Tibial nerve (tissue), 4 donors: ENCODE measurements at places on chromosomes 6 and 20.

GRCh38 chr20:58889798-58890517 lies 37.4 kb downstream of the GNAS start:
- no peak for DNase-seq

DNA sequence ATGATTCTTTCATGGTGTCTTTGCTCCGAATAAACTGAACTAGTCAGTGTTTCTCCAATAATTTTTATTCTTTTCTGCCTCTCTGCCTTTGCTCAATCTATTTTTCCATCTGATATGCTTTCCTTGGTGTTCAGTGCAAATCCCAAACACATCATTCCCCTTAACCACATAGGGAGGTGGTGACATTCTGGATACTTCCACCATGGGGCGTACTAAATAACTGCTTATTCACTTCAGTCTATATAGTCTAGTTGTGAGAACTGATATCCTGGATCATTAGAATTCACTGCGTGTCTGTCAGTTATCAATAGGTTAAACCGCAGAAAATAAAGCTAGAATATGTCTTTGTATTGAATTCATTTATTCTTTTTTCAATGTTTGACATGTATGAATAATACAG lies 83.1 kb downstream of the KCNQ5 start:
- no peak for DNase-seq

DNA sequence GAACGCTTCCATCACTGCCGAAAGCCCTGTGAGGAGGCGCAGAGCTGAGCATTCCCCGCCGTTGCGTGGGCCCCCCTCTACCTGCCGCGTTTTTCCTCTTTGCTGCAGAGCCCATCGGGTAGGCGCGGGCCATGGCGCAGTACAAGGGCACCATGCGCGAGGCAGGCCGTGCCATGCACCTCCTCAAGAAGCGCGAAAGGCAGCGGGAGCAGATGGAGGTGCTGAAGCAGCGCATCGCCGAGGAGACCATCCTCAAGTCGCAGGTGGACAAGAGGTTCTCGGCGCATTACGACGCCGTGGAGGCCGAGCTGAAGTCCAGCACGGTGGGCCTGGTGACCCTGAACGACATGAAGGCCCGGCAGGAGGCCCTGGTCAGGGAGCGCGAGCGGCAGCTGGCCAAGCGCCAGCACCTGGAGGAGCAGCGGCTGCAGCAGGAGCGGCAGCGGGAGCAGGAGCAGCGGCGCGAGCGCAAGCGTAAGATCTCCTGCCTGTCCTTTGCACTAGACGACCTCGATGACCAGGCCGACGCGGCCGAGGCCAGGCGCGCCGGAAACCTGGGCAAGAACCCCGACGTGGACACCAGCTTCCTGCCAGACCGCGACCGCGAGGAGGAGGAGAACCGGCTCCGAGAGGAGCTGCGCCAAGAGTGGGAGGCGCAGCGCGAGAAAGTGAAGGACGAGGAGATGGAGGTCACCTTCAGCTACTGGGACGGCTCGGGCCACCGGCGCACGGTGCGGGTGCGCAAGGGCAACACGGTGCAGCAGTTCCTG lies 693 bp downstream of the FAM50B start:
- no peak for DNase-seq

DNA sequence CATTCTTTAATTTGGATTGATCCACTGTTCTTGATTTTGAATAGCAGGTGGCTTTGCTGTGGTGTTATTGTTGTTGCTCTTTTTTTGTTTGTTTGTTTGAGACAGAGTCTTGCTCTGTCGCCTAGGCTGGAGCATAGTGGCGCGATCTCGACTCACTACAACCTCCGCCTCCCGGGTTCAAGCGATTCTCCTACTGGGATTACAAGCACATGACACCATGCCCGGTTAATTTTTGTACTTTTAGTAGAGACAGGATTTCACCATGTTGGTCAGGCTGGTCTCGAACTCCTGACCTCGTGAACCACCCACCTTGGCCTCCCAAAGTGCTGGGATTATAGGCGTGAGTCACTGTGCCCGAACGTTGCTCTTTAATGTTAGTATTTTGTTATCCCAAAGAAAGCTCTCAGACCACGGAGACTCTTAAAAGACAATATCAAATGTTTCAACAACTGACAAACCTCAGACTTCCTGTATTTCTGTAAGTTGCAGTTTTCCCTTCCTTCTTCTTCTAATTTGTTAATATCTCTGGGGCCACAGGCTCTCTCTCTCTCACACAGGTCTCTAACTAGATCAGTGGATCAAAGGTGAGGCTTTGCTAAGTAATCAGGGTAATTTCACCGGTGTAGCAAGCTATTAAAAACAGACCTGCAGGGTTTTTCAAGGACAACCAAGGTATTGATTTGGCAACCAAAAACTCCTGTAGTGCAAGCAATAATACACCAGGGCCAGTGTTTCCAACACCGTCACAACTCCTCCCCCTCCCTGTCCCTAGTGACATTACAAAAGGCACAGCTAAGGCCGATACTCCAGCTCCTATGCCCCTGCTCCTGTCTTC lies 48.8 kb upstream of the ZNF217 start:
- DNase-seq = peak; percentile 61

- no peak for DNase-seq
Measured at GRCh38 chr6:166656230-166657151, 29.4 kb upstream of the RPS6KA2 start.

DNA sequence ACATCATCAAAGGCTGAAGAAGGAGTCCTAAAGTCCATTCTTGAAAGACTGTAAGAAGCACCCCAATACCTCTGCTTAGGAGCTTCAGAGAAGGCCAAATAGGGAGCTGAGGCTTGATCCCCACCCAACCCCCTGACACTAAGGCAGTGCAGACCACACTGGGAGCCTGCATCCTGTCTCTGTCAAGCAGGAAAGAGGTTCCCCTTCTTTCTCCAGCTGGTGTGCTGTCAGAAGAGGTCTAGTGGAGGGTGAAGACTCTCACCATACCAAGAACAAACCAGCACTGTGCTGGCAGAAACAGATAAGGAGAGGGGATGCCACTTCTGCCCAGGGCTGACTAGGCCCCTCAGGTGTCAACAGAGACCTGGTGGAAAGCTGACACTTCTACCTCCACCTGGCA lies 19.9 kb downstream of the GZF1 start:
- DNase-seq = no peak

GRCh38 chr20:64077876-64078551 lies 1.3 kb downstream of the RGS19 start:
- no peak for DNase-seq

DNA sequence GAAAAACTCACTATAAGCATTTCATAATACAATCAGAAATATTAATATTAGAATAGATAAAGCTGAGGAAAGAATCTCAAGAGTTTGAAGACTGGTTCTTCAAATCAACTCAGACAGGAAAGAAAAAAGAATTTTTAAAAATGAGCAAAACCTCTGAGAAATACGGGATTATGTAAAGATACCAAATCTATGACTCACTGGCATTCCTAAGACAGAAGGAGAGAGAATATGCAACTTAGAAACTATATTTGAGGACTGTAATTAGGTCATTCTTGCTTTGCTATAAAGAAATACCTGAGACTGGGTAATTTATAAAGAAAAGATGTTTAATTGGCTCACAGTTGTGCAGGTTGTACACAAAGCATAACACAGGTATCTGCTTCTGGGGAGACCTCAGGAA lies 665.1 kb downstream of the RNF144B start:
- DNase-seq = no peak

DNA sequence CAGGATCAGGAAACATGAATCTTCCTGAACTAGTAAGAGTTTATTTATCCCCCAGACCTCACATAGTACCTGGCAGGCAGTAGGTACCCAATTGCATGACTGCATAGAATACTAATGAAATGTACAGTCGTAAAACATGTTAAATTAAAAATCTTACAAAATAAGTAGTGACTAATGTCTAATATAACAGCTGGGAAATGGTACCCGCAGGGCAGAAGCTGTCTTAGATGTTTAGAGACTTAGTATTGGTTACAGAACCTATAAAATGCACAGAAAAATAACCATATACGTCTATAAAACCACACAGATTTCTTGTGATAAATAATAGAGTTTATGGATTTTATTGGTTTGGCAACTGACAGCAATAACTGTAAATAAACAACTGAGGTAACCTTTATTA lies 139.1 kb upstream of the GMDS start:
- no peak for DNase-seq

DNA sequence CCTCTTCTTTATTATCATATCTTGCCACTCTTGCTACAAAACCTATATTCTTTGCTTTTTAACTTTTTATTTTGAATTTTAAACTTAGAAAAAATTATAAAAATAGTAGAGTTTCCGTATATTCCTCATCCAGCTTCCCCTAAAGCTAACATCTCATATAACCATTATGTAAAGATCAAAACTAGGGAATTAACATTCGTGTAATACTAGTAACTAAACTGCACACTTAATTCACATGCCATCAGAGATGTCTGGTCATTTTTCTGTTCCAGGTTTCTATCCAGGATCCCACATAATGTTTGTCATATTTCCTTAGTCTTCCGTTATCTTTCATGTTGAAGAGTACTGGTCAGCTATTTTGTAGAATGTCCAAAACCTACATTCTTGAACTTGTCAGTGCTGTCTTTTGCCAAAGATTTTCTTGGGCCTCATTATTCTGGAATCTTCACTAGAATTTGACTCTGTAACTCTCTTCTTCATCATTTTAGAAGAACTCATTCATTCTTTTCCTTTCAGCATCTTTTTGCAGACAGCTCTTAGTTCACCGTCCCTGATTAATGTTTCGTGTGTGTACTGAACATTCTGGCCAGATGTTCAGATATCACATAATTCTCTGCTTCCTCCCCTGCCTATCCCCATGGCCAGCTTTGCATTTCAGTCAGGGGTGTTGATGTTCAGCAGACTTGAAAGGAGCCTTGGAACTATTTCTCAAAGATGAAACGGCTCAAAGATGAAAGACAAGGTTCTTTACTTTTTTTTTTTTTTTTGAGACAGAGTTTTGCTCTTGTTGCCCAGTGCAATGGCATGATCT lies 9.4 kb downstream of the CTNNBL1 start:
- DNase-seq = no peak

- DNase-seq = no peak
Measured at GRCh38 chr20:20473657-20474056, 105.8 kb downstream of the INSM1 start.

- no peak for DNase-seq
Measured at GRCh38 chr6:30542404-30542725, 13.9 kb downstream of the GNL1 start.

DNA sequence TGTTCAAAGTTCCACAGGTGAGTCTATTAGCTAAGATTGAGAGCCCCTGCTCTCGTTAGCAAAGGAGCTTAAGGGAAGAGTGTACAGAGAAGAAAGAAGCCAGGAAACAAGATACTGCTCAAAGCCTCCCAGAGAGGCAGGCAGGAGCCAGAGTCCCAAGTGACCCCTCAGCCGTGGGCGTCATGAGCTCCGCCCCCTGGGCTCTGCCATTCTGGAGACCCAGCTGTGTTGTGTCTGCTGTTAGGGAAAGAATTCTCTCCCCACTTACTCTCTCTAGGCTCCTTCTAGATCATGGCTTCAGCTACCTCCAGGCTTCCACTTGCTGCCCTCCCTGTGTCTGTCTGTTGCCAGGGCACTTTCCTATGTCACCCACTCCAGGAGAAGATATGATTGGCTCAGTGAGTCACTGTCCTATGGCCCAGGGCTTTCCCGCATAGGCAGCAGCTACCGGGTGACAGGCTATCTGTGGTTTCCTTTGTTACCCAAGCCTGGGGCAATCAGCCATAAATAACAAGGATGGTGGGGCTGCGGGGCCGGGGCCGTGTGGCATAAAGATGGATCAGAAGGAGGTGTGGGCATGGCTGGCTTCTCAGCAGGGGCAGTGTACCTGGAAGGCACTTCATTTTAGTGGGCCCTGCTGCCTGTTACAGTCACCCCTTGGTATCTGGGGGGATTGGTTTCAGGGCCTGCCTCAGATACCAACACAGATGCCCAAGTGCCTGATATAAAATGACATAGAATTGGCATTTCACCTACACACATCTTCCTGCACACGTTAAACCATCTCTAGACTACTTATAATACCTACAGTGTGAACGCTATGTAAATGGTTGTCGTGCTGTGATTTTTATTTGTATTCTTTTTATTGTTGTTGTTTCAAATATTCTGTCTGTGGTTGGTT lies 118.9 kb downstream of the ARMC2 start:
- no peak for DNase-seq

- no peak for DNase-seq
Measured at GRCh38 chr6:42201382-42201781, 6.6 kb upstream of the GUCA1B start.

GRCh38 chr6:52893803-52894202 lies 15.7 kb downstream of the GSTA3 start:
- no peak for DNase-seq
